Suppressor macrophage treated with lipopolysaccharide for 4 hours (primary cell): ENCODE measurements at places on chromosomes 2 and 18.

- DNase-seq, result no peak
Measured at GRCh38 chr18:47062471-47062870, 27.1 kb upstream of the ELOA2 start.

DNA sequence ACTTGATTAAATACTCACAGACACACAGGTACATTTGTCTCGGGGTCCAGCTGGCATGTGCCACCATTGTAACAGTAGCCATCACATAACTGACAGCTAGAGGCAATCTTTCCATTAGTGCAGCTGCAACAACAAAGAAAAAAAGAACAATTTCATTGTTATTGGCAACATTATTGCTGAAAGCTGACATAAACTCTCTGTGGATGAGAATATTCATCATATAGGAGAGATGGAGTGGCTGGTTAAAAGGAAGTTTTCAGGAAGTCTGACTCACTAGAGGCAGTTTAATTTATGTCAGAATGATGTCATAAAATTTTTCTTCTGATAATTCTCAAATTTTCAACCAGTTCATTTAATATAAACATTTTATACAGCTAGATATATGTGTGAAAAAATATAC is 1490.0 kb upstream of the NXPH2 start:
- DNase-seq, result no peak

GRCh38 chr2:149666809-149667320 is 79.3 kb upstream of the MMADHC start:
- no peak for DNase-seq

DNA sequence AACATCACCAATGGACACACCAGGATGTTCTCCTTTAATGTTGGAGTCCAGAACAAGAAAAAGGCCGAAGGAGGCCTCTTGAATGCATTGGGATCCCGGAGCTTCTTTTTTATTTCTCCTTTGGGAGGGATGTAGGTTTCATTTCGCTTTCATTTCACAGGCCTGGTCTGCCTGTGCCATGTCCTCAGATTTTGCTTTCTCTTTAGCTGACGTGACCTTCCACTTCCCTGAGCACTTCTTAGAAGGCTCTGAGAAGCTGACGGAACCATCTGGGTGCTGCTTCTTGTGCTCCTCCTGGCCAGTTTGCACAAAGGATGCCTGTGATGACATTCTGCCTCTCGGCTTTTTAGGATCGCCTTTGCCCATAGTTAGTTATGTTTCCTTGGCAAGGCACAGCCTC is 15.1 kb upstream of the MBOAT2 start:
- peak; percentile 3 for DNase-seq

DNA sequence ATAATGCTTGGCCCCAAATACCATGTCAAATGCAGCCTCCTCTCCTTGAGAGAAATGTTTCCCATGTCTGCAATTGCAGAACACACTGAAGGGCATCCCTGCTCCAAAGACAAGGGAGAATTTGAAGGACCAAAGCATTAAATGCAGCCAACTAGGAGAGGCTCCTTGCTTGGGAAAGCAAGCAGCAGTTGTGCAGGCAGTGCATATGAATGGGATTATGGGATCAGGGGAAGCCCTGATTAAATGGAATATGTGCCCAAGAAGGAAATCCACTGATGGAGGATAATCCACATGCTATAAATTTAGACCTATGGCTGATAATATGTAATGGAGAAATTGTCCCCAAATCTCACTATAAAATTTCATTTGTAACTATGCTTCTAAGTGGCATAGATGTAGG is 116.1 kb downstream of the NCKAP5 start:
- DNase-seq, result no peak

DNA sequence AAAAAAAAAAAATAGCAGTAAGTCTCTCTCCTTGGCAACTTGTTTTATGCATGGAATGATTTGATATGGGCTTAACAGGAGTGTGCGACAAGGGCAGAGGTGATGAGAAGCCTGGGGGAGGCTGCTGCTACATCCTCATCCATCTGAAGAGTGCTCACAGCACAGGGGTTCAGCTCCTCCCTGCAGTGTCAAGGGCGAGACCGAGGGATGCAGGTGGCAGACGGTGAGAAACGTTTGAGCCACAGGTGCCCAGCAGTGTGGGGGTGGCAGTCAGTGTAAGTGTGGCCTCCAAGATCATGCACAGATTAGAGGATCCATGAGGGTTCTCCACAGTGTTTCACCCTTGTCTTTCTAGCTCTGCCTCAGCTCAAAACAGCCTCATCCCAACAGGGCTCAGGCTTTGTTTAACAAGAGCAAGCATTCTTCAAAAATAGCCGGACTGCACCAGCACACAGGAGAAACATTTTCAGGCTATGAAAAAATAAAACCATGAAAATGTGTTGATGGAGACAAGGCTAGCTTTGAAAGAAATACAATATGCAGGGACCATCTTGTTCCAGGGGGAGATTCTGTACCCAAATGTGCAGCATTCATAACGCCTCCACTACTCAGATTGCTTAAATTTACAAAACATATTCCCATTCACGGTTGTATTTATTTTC is 324.5 kb upstream of the MYT1L start:
- no peak for DNase-seq
